ENCODE measurements at places on chromosomes 5 and 9.

DNA sequence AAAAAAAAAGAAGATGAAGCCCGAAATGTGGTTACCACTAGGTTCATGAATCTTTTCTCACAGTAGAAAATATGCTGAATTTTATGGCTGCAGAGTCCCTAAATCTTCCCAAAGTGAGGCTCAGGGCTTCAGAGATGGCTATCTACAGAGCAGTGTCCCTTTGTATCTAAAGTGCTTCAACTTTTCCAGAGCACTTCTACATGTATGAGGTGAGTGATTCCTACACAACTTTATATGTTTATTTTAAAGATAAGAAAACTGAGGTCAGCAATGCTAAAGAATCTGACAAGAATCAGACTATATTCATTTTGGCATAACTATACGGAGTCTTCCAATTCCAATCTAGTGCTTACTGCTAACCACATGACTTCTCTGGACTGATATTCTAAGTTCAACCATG is 53.2 kb downstream of the MRPS27 start:
- DNase-seq, result no peak

DNA sequence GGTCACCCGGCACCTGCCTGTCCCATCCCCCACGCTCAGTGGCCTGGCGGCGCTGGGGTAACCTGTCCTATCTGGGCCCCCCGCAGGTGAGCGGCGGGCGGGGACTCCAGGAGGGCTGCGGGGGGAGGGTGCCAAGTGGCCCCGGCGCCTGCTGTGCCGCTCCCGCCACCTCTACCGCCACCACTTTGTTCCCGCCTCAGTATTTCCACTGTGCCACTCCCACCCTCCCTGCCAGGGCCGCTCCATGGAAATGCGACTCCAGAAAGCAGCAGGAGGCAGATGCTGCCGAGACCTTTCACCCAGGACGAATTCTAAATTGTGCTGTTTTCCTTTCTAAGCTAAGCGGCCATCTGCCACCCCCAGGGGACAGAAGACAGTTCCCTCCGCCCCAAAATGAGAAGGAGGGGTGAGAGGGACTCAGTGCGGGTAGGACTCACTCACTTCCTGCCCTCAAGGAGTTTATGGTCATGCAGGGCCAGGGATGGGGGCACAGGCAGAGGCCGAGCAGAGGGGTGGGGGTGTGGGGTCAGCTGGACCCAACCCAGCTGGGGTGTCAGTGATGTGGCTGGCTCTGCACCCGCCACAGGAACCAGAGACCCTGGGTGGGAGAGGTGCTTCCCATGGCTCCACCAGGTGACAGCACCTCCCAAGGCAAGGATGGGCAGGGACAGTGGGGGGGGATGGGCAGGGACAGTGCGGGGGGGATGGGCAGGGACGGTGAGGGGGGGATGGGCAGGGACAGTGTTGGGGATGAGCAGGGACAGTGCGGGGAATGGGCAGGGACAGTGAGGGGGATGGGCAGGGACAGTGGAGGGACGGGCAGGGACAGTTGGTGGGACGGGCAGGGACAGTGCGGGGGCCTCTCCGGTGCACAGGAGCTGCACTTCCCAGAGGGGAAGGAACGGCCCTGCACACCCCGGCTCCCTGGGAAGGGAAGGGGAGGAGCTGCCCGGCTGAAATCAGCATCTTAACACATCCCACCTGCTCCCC is 17.8 kb downstream of the NOTCH1 start:
- peak; percentile 31 for DNase-seq

DNA sequence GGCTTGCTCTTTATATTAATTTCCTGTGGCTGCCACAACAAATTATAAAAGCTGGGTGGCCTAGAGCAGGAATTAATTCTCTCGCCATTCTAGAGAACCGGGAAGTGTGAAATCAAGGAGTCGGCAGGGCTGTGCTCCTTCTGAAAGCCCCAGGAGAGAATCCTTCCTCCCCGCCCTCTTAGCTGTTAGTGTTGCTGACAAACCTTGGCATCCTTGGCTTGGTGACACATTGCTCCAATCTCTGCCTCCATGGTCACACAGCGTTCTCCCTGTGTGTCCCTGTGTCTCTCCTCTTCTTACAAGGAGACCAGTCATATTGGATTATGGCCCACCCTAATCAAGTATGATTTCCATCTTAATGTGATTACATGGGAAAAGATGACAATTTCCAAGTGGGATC is 55.9 kb upstream of the NEURL1B start:
- no peak for DNase-seq

- DNase-seq, result no peak
Observed at GRCh38 chr5:6000867-6001266, 377.5 kb downstream of the MED10 start.

DNA sequence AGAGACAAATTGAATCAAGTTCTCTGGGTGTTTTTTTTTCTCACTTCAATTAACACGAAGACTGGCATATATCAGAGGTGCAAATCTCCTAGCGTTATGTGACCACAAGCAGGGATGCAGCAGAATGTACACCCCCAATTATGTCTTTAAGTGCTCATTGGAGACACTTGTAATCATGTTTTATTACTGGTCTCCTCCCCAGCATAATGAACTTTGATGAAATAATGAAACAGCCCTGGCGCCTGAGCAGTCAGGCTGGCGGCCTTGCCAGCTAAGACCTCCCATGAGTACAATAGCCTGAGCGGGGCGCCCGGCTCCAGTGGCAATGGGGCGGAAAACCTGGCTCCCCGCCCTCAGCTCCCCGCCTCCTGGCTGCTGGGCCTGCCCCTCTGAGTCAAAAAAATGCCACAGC is 209.4 kb upstream of the MSX2 start:
- no peak for DNase-seq

- DNase-seq, result no peak
Observed at GRCh38 chr5:107413754-107414153, 257.0 kb downstream of the EFNA5 start.

DNA sequence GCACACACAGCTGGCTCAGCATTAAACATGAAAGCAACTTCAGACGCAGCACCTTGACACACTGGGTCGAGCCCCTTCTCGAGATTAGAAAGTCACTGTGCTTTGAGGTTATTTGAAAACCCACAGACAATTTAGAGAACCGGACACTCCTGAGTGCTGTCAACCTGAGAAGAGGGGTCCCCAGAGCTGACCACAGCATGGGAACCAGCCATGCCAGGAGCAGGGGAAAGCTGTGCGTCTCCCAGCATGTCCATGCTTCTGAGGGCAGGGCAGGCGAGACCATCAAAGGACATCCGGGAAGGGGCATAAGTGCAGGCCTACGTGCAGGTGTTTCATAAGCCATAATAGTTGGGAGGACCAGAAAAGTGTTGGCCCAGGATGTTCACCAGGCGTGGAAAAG is 20.5 kb downstream of the SLC6A3 start:
- DNase-seq, result no peak

DNA sequence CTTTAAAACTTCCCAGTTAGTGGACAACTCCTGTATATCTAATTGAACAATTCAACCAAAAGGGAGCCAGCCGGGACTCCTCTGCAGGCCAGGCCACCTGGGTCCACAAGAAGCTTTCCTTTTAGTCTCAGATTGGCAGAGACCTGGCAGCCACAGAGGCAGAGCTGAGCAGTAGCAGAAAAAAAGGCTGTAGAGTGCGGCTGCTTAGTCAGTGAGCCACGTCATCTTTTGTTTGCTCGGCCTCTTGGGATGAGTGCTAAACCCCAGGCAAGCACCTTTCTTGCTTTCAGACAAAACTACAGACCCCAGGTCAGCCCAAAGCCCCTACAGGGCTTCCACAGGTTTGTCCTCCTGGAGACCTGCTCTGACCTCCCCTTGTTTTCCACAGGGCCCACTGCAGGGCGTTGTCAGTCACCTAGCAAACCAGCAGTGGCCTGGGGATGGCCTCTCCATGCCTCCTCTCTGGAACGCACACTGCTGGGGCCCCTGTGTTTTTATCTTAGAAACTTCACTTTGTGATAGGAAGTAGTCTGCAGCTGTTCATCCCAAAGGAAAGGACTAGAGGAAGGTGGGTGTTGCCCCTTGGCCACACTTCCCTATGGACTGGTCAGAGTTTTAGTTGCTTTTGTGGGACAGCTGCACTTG is 49.9 kb downstream of the SHB start:
- DNase-seq, result peak; percentile 85

- no peak for DNase-seq
Observed at GRCh38 chr5:74848553-74849025, 17.6 kb downstream of the FAM169A start.

DNA sequence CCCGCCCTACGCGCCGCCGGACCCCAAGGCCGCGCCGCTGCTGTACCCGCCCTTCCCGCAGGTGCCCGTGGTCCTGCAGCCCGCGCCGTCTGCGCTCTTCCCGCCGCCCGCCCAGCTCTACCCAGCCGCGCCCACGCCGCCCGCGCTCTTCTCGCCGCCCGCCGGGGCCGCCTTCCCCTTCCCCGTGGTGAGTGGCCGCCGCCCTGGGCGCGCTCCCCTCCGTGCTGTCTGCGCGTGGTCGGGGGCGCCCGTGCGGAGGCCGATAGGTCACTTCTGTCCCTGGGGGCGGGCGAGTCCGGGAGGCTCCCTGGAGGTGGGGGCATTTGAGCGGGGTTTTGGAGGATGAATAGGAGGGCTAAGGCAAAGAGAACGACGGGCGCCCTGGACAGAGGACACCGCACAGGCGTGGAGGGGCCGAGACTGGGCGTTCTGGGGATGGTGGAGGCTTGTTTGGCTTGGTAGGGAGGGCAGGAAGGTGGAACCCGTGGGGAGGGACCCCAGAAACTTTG is 9.6 kb downstream of the PRRT1B start:
- no peak for DNase-seq

DNA sequence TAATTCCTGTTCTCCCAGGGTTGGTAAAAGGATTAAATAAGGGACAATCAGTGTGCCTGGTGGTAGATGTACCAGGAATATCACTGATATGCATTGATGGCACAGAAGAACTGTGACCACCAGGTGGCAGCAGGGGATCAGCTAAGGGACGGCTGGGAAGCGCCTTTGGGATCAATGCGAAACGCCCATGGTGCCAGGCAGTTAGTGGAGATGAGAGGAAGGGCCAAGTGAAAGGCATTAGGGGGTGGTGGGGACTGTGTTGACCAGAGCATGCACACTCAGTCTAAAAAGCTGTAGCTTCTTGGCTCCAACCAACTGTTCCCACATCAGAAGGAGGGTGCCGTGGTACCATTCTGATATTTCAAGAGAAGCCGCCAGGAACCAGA is 55.6 kb downstream of the ARHGEF37 start:
- peak; percentile 75 for DNase-seq

DNA sequence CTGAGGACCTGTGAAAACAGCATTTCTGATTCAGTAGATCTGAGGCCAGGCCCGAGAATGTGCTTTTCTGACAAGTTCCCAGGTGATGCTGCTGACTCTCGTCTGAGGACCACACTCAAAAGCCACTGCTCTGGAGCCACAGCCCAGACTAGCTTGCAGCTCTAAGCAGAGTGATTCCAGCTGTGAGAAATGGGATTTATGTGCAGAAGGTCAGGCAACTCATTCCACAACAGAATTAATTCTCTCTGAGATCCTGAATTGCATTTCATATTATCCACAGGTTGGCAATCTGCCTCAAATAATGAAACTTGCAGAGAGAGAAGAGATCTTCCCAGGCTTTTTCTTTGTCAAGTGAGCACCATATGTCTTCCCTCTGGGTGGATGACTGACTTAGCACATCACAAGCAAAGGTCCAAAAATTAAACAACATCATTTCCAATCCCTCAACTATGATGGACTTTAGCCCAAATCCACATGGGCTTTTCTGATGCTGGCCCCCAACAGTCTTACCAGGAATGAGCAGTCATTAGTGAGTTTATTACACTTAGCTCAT is 140.2 kb downstream of the ALDH1A1 start:
- DNase-seq, result no peak

GRCh38 chr5:60597572-60598320 is 102.2 kb downstream of the DEPDC1B start:
- no peak for DNase-seq

- DNase-seq, result no peak
Observed at GRCh38 chr9:87534036-87534435, 36.4 kb downstream of the DAPK1 start.

DNA sequence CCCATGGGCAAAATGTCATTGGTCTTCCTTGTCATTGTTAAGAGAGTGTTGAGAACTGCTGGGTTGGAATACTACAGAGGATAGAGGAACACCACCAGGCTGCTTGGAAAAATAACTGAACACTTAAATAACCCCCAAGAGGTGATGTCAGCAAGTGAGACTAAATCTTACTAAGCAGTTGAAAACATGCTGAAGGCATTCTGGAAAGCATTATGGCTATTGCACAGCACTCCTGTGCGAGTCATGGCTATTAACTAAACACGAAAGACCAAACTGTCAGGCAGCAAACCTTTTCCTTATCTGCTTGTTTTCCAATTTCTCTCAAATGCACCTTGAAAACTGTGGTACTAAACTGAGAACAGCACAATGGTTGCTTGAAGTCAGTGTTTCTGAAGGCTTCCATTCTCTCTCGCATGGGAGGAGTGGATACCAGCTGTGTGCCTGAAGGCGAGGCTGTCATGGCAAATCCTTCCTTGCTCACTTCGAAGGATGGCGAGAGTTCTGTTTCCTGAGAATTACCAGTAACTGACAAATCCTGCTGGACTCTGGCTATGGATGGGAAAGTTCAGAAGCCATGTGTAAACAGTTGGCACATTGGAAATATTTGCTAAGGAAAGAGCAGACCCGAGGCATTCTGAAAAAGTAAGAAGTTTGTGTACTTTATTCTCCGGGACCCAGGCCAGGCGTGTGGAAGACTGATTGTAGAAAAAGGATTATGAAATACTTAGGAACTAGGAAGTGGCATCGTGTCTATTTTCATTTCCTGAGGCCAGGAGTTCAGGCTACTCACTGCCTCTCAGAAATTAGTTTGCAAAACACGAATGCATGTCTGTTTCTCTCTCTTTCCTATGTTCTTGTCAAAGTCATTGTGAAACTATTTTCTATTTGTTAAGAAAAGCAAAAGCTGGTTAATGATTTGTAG is 182.1 kb downstream of the DMRT2 start:
- peak; percentile 94 for DNase-seq

- peak; percentile 52 for DNase-seq
Observed at GRCh38 chr9:5438301-5439162, 807 bp upstream of the PLGRKT start.

- peak; percentile 32 for DNase-seq
Observed at GRCh38 chr9:74496819-74497747, at the start of gene RORB. TSS of gene RORB (plus strand) at chr9:74497335. CDS start at chr9:74497977, 642 bp downstream.

DNA sequence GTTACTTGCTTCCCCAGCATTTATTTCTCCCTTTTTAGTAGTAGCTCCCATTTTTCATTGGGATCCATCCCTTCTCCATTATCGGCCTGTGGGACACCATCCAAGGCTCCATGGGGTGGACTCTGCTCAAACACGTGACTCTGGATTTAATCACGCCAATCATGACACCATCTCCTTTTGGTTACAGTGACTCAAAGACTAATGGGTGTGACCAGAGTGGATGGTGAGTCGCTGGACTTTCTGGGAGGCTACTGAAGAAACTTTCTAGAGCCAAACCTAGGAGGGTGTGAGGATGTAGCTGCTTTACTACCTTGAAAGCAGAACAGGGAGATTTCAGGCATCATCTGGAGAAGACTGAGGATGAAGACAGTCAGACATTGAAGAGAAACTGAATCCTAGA is 93.1 kb downstream of the PJA2 start:
- peak; percentile 69 for DNase-seq

DNA sequence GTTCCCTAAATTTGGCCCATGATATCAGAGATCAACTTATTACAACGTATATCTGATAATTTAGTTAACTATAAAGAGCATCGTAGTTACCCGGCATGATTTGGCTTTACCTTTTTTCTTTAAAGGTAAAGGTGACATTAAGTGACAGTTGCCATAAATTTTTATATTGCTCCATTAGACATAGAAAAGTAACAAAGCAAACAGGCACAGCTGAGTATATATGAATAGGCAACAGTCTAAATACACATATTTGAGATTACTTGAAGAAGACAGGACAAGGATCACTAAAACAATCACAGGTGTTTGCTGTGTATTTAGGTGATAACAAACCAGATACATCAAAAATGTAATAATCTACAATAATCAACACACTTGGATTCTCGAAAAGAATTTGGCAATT is 34.8 kb downstream of the RFX3 start:
- DNase-seq, result no peak
